Stimulated activated CD4-positive, alpha-beta T cell treated with anti-CD3 and anti-CD28 coated beads, TNF-alpha, amount 100 ng/mL, for 4 hours (primary cell): ENCODE measurements at places on chromosomes 16 and 17.
A peak's percentile ranks its signal among the peaks of the same experiment; 100 is the strongest.

DNA sequence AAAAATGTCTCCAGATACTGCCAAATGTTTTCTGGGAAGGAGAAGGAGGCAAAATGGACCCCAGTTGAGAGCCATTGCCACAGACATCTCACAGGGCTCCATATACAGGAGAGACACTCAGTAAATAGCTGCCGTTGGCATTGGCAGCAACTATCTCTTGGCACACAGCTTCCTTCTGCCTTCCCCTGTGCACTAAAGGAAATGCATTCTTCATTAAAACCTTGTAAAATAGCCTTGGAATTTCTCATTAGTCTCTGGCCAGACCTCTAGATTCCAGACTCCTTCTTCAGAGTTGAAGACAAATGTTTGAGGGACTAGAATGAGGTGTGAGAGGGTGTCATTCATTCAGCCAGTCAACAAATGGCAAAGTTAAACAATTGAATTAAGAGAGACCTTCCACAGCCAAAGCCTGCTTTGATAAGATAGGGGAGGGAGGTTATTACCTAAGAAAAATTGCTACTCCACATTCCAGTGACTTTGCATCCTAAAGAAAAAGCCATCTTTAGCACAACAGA is 223.9 kb upstream of the HS3ST3A1 start:
- DNase-seq, result no peak

DNA sequence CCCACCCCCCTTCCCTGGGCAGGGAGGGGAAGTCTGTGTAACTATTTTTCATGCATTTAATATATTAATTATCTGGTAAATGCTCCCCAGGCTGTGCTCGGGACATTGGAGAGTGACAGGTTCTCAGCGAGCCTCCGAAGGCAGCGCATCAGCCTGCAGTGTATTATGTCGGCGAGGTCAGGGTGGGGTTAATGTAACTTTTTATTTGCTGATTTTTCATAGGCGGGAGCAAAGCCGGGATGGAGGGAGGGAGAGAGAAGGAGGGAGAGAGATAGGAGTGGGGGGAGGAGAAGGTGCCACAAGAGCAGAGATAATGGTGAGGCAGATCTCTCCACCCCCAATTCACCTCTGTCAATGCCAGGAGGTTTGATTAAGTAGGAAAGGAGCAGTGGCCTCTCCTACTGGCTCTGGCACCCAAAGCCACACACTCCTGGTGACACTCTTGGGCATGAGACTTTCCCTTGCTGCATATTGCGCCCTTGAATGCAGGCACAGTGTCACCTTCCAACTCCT is 104.0 kb downstream of the MRM1 start:
- no peak for DNase-seq

GRCh38 chr17:44865931-44866330 is 18.2 kb downstream of the HIGD1B start:
- no peak for DNase-seq

GRCh38 chr17:36844601-36845000 is 92.7 kb upstream of the LHX1 start:
- no peak for DNase-seq

DNA sequence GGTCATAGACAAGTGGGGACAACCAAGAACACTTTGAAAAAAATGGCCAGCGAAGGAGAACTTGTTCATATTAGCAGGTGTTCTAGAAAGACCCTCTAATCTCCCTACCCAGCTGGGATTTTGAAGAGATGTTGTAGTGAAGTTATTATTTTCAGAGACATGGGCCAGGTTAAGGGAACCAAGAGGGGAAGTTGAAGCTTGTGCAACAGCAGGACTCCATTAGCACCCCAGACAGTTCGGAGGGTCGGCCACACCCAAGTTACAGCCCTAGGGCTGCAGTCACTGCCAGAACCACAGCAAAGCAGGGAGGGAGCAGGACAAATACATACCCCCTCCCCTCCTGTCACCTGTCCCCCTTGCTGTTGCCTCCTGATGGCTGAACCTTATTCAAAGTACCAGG is 42.3 kb downstream of the WSB1 start:
- DNase-seq, result no peak

DNA sequence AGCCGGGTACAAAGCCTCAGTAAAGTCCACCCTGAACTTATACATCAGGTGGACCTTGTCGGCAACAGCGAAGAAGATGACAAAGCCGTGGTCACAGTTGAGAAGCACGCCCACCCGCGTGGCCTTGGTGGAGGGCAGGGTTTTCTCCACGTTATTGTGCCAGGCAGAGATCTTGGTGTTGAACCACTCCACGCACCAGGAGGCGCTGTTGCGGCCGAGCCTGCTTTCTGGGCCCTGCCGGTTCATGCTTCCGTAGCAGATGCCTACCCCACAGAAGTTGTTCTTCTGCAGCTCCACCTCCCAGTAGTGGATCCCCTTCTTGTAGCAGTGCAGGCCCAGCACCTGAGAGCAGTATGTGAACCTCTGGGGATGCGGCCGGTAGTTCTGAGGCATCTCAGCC is 22.1 kb downstream of the TRIM25 start:
- peak; percentile 28 for DNase-seq

DNA sequence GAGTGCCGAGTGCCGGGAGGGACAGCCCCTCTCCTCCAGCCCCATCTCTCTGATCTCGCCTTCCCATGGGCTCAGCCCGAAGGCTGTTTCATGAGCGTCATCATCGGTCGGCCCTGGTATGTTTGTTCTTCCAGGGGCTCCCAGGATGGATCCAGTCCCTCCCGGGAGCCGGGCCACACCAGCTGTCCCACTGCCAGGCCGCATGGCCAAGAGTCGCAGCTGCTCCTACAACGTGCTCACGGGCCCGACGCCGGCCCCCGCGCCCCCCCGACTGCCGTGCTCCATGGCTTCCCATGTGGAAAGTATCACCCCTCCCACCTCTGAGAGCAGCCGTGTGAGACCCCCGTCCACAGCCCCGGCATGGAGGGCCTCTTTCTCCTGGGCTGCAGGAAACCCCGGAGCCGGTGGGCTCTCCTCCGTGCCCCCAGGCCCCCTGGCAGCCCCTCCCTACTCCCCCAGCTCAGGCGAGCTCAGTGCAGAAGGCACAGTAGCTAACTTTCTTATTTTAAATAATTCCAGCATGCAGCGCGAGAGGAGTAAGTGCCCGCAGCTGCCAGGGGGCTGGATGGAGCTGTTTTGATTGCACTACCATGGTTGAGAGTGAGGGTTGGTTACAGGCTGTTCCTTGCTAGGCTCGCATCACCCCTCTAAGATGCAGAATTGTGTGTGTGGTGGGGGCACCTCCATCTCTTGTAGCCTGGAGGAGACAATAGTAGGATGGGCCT is 26.6 kb upstream of the GSE1 start:
- DNase-seq, result no peak

DNA sequence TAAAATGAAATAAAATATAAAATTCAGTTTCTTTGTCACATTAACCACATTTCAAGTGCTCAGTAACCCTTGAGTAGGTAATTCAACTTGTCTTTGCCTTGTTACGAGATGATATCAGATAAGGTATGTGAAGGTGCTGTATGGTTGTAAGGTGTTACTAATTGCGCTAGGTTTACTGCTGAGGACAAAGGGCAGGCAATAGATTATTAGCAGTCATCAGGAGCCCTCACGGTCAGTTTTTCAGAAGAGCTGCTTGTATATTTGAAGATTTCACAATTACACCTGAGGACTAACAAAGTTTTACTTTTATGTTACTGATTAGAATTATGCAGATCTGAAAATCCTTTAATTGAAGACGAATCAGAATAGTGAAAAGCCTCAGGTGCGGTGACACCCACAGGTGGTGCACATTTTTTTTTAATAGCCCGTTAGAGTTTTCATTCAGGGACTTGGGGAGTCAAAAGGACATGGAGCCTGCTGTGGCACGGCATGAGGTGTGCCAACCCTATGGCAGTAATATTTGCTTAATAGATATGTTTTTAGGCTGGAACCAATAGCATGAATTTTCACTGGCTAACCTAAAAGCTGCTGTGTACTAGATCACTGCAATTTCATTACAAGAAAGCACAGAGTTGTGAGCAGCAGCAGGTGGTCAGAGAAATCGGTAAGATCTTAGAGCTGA is 16.4 kb downstream of the NDEL1 start:
- DNase-seq, result no peak

GRCh38 chr17:42337442-42337841 is 49.1 kb downstream of the STAT5A start:
- no peak for DNase-seq

DNA sequence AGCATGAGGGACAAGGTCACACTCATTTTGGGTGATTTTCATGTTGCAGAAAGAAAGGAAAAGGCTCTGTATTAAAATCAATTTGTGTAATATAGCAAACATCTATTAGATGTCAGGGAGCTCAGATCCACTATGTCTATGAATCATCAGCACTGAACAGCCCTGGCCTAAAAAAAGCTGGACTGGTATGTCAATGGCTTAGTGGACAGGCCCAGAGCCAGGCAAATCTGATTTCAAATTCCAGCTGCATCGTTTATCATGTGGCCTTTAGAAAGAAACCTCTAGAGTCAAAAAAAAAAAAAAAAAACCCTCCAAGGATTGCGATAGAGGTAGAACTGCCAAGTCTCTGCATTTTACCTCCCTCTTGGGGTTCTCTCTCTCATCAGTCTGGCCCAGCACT is 5.4 kb downstream of the GAS7 start:
- no peak for DNase-seq

GRCh38 chr17:30093463-30094147 is 23.0 kb upstream of the NSRP1 start:
- no peak for DNase-seq
